ENCODE measurements at places on chromosomes 7 and 10. TPM values are rescaled to one million over a fixed set of nuclear protein-coding genes. Genes with fewer than 3 reads are reported as not detected.

GRCh38 chr10:2130705-2131305, 393.5 kb upstream of the ADARB2 start:
- no peak for DNase-seq

UNC5B gene
- 0.65 TPM for total RNA-seq

UNCX gene
- 0.65 TPM for total RNA-seq

DNA sequence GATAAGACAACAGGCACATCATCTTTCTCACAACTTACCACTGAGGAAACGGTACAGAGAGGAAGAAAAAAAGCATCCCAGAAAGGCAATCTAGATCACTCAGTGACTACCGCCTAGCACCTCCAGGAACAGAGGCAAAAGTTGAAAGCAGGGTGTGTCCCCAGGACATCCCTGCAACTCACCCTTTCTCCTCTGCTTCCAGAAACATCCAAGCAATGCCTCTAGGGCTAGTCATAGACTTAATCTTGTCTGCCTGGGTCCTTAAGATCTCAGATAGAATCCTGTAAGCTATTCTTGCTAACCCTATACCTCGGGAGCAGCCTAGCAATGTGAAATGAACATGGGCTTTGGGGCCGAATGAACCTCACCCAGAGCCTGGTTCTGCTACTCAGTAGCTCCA, 18.8 kb upstream of the PDCD4 start:
- DNase-seq: no peak

- DNase-seq: no peak
Observed at GRCh38 chr7:2251381-2251780, 9.4 kb downstream of the NUDT1 start.

GRCh38 chr7:29798422-29798821, 7.9 kb upstream of the WIPF3 start:
- no peak for DNase-seq

OIT3 gene
- total RNA-seq: not detected

CARD11 gene
- total RNA-seq: 22.9 TPM

- DNase-seq: no peak
Observed at GRCh38 chr10:29642990-29643389, 8.2 kb upstream of the SVIL start.

GRCh38 chr7:31640381-31640780, 46.6 kb upstream of the PPP1R17 start:
- no peak for DNase-seq

DNA sequence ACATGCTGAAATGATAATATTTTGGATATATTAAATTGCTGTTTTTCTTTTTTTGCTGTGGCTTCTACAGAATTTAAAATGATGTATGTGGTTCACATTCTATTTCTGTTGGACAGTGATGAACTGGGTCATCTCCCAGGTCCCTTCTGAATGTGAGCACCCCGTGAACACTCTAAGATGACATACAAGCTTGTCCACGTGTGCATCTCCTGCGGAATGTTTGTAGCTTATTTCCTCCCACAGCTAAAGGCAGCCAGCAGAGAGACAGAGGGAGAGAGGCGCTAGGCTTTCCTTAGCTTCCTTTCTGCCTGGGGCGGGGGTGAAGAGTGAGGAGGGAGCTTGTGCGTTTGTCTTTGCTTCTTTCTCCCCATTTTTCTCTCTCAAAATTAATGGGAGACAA, 219.1 kb downstream of the EMX2 start:
- no peak for DNase-seq

ZKSCAN5 gene
- total RNA-seq: 7.7 TPM

CAV2 gene
- total RNA-seq: 81.7 TPM

DNA sequence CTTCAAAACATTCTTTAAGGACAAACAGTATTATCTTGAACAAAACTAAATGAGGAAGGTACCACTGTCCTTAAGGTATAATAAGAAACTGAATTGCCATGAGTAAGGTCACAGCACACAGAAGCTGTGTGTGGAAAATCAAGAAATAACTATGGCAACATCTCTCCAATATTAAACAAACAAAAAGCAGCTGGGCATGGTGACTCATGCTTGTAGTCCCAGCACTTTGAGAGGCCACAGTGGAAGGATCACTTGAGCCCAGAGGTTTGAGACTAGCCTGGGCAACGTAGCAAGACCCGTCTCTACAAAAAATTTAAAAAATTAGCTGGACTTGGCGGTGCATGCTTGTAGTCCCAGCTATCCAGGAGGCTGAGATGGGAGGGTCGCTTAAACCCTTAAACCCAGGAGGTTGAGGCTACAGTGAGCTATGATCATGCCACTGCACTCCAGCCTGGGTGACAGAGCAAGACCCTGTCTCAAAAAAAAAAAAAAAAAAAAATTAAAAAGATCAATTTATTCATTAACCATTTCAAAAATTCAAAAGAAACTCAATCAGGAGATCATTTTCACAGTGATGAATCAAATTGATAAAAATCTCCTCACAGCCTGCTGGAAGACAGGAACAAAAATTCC, 195.4 kb downstream of the SKIDA1 start:
- DNase-seq: peak; percentile 80

TMEM273 gene
- not detected for total RNA-seq

DNA sequence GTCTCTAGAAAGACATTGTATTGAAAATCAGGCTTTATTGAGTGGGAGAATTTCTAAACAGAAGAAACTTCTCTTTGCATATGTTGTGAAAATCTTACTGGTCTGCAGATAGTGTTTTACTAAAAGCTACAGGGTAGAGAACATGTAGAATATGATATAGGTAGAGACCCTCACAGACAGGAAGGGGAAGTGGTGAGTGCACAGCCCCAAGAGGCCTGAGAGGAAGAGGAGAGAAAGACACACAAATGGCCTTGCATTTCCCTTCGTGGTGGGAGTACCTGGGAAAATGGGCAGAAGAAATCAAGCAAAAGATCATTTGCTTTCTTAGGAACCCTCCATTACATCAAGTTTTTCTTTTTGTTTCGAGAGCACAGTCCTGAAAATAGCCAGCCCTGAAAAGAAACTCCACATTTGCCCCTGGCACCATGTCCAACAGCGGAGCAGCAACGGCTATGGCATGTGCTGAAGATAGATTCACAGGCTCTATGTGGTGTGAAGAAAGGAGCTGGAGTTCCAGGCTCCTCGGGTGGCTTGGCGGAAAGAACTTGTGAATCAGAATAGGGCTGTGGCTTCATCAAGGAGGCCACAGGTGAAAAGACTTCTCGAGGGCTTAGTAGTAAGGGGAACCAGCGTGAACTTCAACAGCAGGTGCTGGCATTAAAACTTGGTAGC, 143.5 kb downstream of the CALCR start:
- DNase-seq: no peak

- no peak for DNase-seq
Observed at GRCh38 chr10:11522821-11523245, 88.6 kb downstream of the USP6NL start.

DNA sequence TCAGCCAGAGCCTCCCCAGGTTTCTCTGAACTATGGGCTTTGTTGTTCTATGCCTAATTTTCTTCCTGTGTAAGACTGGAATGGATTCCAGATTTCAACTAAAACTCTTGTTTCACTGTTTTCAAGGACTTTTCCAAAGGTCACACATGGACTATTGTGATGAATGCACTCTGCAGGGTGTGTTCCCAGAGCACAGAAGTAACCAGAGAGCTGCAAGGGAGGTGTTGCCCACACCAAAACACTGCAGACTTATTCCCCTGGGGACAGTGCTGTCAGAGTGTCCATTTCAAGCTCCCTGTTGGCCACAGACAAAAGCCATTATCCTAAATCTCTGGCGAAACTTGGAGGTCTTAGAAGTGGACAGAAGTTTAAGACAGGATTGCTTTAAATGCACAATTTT, 231.6 kb downstream of the TRIL start:
- no peak for DNase-seq

- DNase-seq: no peak
Observed at GRCh38 chr10:114499630-114500190, 95.4 kb upstream of the AFAP1L2 start.
